Forelimb muscle (tissue), 1 donor: ENCODE measurements at places on chromosomes 2 and 18. TPM values are rescaled to one million over a fixed set of nuclear protein-coding genes. Genes with fewer than 3 reads are reported as not detected.

C1QL2 gene
- not detected for polyA plus RNA-seq

CREG2 gene
- polyA plus RNA-seq = 3.9 TPM

EML6 gene
- 26.8 TPM for polyA plus RNA-seq

CCDC150 gene
- 5.9 TPM for polyA plus RNA-seq

MEP1B gene
- 0.11 TPM for polyA plus RNA-seq

BBS5 gene
- polyA plus RNA-seq = 6.7 TPM
